Fibroblast of skin of right biceps (primary cell): ENCODE measurements at places on chromosomes 3 and 15.
A peak's percentile ranks its signal among the peaks of the same experiment; 100 is the strongest.

DNA sequence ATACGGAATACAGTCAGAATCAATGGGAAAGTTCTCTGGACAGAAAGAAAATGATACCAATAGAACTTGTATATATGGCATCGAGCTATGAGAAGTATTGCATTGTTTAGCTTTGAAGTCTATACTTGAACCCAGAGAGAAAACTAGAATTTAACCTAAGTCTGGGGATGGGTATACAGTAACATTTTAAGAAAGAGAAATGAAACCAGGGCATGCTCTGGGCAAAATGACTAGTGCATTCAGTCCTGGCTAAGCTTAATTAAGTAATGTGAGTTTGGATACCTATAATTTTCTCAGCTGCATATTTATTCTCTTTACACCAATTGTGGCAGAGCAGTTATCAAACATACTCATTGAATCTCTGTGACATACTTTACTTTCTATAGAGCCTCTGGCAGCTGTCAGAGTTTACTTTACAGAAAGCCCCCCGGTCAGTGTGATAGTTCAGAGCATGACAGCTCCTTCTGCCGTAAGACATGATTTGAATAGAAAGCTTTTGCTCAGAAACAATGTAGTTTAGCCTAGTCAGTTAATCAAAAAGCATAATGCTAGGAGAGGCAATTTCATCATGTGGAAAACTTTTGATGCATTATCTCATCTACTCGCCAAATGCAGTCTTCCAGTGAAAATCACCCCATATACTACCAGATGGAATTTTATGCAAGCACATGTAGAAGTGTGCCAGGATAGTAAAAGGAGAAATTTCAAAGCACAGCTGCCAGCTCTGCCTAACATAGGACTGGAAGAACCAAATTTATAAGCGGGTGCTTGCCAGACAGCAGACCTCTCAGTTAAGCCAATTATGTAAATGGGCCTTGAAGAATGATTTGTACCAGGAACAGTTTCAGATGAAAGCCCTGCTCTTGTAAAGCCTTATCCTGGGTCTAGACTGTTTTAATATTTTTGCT lies 40.7 kb downstream of the OXSM start:
- DNase-seq: no peak

DNA sequence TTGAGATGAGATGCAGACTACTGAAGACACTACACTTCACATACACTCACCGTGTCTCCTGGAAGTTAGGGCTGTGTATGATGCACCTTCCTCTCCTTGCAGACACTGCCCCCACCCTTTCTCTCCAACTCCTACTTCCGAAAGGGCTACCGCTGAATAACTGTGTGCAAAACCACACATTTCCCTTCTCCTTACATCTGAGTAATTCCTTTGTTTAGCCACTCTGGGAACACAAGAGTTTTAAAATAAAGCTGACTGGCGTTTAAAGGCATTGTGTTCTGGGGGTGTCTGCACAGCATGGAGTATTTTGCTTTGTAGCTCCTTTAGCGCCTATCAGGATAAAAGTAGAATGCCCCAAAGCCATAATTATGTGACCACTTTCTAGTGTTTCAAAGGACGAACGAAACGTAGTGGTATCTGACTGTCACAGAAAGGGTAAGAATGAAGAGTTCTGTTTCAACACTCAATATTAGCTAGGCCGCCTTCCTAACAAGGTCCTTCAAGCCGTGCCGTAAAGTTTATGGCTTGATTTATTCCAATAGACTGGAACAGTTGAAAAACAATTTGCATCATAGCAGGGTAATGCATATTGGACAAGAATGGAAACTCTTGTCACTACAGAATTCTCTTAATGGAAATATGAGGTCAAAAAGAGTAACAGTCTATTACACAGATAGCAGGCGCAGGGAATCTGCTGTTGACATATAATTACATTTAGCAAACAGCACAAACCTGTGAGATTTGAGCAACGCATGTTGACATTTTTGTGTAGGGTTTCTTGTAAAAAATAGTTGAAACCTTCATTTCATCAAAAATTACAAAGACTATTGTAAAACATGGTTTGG lies 619.9 kb downstream of the FOXP1 start:
- no peak for DNase-seq

DNA sequence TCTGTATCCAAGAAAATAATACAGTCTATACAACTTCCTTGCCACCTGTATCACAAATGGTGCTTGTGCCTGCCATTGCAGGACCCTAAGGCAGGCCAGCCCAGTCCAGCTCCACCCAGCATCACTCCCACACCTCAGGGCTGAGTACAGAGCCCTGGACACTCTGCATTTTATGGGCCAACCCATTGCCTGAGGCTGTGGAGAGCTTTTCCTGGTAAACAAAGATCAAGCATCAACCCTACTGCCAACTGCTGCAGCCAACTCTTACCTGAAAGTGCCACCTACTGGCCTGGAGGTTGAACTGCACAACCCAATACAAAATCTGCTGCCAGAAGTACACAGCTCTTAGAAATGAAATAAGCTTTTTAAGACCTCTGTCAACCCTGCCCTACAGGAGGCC lies 1082.2 kb downstream of the NAALADL2 start:
- DNase-seq: peak; percentile 4

- DNase-seq: no peak
Observed at GRCh38 chr3:23330568-23330967, 127.4 kb downstream of the UBE2E2 start.

- no peak for DNase-seq
Observed at GRCh38 chr3:9727743-9728142, 3.8 kb upstream of the BRPF1 start.

DNA sequence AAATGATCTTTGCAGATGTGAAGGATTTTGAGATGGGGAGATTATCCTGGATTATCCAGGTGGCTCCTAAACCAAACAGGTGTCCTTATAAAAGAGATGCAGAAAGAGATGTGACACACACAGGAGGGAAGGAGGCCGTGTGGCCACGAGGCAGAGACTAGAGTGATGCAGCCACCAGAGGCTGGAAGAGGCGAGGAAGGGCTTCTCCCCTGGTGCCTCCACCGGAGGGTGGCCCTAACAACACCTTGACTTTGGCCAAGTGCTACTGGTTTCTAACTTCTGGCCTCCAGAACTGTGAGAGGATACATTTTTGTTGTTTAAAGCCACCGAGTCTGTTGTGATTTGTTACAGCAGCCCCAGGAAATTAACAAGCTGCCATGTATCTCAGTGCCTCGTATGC lies 127.1 kb downstream of the ASB7 start:
- no peak for DNase-seq

GRCh38 chr3:12830785-12831156 lies 10.6 kb downstream of the RPL32 start:
- DNase-seq: no peak

GRCh38 chr3:148729476-148730055 lies 31.9 kb downstream of the AGTR1 start:
- no peak for DNase-seq

- no peak for DNase-seq
Observed at GRCh38 chr3:38658841-38659240, 9.4 kb upstream of the SCN5A start.

- no peak for DNase-seq
Observed at GRCh38 chr3:48970586-48970985, 19.5 kb upstream of the P4HTM start.

DNA sequence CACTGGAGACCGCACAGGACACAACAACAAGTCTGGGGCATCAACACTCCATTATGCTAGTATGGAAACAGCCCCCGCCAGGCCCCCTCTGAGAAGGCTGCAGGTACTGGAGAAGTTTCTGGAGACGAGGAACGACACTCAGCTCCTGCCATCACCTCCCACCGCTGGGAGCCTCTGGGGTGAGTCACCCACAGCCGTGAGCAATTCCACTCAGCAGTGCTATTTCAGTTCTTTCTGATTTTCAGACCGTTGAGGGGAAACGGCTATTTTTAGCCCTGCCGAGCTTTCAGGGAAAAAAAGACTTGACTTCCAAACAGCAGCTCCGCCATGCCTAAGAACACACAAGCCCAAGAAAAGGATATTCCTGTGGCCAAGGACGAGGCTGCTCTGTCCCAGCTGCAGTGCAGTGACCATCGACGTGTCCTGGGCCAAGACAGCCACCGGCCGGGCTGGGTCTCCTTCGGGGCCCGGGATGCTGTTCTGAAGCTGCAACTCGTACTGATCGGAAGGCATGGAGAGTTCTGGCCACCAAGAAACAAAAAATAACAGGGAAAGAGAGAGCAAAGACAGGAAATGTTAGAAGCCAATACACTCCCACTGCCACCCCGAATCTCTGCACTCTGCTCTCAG lies 40.8 kb downstream of the NUP210 start:
- DNase-seq: peak; percentile 83

DNA sequence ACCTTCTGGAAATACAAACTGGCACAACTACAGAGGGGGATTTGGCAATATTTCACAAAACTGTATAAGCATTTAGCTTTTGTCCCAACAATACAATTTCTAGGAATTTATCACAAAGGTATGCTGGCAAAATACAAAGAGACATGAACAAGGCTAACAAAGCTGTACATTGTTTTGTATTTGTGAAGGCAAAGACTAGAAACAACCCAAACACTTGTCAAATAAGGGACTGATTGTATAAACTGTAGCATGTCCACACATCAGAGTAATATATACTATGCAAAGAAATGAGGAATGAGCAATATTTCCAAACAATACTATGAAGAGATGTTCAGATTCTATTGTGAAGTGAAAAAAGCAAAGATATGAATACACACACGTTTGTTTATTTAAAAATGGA lies 26.4 kb downstream of the CP start:
- DNase-seq: no peak

DNA sequence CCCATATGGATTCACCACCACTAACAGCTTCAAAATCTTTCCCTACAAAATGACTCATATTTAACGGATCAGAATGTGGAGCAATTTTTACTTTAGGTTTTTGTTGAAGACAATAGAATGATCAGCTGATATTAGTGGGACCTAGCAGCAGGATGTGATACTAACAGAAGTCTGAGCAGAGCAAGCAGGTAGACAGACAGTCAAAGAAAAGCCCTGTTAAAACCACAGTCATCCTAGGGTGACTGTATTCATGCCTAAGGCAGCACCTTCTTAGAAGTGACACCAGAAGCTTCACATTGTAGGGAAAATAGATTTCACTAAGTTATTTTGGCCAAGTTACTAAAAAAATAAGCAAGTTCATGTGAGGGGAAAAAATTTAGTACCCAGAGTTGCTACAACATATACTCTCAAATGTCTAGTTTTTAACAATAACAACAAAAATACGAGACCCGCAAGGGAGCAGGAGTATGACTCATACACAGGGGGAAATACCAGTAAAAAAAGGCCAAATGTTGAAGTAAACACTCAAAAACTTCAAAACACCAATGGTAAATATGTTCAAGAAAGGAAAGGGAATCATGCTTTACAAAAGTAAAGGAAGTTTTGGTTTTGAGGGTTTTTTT lies 590.9 kb downstream of the EPHA3 start:
- DNase-seq: no peak

DNA sequence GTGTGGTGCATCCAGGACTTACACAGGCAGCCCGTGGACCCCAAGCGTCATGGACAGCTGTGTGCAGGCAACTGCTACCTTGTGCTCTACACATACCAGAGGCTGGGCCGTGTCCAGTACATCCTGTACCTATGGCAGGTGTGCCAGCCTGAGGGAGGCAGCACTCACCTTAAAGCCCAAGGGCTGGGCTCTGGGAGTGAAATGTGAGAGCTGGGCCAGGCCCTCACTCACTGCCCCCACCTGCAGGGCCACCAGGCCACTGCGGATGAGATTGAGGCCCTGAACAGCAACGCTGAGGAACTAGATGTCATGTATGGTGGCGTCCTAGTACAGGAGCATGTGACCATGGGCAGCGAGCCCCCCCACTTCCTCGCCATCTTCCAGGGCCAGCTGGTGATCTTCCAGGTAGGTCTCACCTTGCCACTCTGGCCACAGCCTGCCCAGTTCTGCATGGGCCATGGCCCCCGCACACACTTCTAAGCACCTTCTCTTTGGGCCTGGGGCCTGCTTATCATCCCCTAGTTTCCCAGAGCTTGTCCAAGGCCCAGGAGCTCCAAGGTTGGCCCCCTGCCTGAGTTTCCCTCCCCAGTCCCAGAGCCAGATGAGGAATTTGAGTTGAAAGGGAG lies 11.0 kb downstream of the VILL start:
- DNase-seq: no peak

GRCh38 chr3:195042743-195043606 lies 228.0 kb downstream of the XXYLT1 start:
- DNase-seq: no peak

DNA sequence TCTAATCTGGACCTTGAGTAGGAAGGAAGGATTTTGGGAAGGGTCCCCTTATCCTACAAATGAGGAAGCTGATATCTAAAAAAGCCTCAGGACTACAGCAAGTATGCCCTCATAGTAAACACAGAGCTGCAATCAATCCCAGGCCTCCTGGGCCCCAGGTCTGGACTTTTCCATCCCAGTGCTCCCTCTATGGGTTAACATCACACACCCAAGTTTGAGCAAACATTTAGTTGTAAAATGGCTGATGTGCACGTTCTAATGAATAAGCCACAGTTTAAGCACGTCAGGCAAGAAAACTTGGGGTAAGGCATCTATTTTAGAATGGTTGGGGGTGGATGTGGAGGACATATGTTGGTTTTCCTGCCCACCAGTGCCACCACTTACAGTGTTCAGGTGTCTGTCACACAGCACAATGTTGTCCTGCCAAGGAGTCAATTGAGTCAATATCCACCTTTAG lies 44.3 kb upstream of the UBE2E1 start:
- peak; percentile 33 for DNase-seq

- DNase-seq: peak; percentile 96
Observed at GRCh38 chr15:80494351-80494751, 90.2 kb downstream of the ARNT2 start.

- DNase-seq: peak; percentile 92
Observed at GRCh38 chr3:157533298-157534070, 30.3 kb upstream of the VEPH1 start.

DNA sequence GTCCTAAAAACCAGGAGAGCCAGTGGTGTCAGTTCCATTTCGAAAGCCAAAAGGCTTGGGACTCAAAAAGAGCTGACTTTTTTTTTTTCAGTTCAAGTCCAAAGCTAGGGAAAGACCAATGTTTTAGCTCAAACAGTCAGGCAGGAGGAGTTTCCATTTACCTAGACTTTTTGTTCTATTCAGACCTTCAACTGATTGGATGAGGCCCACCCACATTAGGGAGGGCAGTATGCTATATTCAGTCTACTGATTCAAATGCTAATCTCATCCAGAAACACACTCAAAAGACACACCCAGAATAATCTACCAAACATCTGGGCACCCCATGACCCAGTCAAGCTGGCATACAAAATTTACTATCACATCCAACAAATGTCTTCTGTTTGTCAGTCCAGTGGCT lies 374.0 kb downstream of the KCNH8 start:
- DNase-seq: no peak

- no peak for DNase-seq
Observed at GRCh38 chr3:183437666-183438564, 9.5 kb upstream of the MCF2L2 start.
